Activated naive CD4-positive, alpha-beta T cell treated with anti-CD3 and anti-CD28 coated beads, Interleukin-2, amount 50 U/mL, for 72 hours (primary cell): ENCODE measurements at places on chromosomes 12 and 14. TPM values are rescaled to one million over a fixed set of nuclear protein-coding genes. Genes with fewer than 3 reads are reported as not detected.

DNA sequence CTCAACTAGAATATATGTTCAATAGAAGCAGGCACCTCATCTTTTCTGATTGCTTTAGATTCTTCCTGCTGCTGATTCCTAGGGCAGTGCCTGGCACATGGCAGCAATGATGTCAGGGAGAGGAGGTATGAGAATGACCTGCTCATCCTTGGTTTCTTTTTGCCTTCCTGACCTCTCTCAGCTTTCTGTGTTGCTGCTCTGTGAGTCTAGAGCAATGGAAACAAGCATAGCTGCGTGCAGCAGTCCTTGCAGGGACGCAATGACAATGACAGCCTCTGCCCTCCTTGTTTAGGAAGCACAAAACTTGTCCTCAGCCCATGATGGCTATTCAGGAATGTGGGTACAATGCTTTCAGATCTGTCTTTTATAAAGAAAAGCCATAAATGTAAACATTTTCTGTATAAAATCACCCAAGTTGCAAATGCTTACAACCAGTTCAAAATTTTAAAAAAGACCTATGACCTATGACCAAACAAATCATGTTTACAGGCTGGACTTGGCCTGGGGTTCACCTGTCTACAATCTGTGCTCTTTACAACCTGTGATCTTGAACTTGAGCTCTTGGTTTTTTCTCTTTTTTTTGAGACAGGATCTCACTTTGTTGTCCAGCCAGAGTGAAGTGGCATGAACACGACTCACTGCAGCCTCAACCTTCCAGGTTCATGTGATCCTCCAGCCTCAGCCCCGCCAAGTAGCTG lies 549.4 kb upstream of the ATP2B1 start:
- no peak for DNase-seq

GRCh38 chr12:16435875-16436554 lies 88.6 kb downstream of the MGST1 start:
- DNase-seq, result no peak

DNA sequence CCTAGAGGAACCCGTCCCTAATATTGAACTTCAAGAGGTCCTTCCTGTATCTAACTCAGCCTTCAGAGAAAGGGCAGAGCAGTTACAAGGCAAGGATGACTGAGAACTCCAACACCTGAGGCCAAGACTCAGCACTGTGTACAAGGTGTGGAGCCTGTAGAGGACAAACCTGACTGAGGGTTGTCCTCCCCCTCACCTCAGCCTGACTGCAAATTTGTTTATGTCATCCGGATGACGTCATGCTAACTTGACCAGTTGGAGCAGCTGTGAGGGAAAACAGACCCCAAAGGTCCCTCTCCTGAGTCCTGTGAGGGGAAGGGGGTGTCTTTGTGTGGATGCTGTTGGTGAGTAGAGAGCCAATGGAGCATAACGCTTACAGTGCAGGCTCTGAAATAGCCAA lies 4.3 kb downstream of the CRACR2A start:
- DNase-seq, result no peak

- DNase-seq, result no peak
Observed at GRCh38 chr14:104925214-104925854, 655 bp downstream of the PLD4 start.

GRCh38 chr12:26809611-26810285 lies 23.2 kb downstream of the ITPR2 start:
- no peak for DNase-seq

The PTCSC3 gene
- total RNA-seq, result not detected

DNA sequence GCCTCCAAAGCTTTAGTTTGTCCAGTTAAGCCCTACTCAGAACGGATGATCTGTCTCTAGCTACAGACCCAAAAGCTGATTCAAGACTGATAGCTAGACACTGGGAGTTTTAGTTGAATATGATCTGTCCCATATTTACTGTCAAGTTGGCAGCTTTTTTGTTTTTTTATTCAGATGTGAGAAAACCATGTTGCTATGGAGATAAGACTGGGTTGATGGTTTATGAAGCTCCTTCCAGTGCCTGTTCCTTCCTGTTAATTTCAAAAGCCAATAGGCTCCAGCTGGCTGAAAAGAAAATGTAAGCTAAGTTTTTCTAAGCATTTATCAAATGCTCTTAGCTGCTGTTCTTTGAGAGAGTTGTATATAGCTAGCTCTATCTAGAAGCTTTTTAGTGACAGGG lies 4.7 kb downstream of the DYNLL1 start:
- DNase-seq, result no peak

- DNase-seq, result no peak
Observed at GRCh38 chr14:101078170-101078891, 174.8 kb upstream of the RTL1 start.

- DNase-seq, result no peak
Observed at GRCh38 chr14:68513838-68514607, 278.8 kb downstream of the ZFP36L1 start.

The TMEM63C gene
- 0.32 TPM for total RNA-seq

GRCh38 chr14:68675233-68675577 lies 117.7 kb downstream of the ZFP36L1 start:
- no peak for DNase-seq

- DNase-seq, result no peak
Observed at GRCh38 chr12:109625131-109625559, 51.6 kb downstream of the MVK start.

- DNase-seq, result no peak
Observed at GRCh38 chr14:99273766-99274345, 1.9 kb upstream of the BCL11B start.

DNA sequence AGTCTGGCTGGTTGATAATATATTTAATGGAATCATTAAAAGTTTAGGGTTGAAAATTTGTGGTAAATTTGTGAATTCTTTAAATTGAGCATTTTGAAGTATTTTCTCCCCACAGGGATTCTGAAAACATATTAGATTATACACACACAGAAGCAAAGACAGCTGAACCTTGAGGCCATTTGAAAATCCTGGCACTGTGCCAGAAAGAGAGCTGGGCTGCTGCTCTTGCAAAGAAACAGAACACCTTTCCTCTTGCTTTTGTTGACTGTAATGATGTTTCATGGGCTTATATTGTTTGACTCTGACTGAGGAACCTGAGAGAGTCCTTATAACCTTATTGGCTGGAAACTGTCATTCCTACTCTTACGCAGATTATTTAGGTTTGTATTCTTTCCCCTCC lies 4.8 kb downstream of the RNF34 start:
- no peak for DNase-seq

The VDR gene
- 133 TPM for total RNA-seq

DNA sequence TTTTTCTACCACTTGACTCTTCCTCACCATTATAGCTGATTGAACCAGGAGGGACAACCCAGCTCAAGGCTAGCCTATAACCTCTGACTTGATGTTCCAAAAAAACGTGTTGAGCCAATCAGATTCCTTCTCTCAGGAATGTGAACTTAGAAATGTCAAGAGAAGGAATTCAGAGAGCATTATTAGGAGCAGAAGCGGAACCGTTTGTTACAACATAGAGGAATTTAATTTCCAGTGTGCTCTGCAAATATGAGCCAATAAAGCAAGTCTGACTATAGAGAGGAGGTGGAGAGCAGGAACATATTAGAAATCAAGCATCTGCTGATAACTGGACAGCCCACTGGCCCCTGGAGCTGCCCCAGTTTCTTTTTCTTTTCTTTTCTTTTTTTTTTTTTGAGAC lies 15.3 kb upstream of the PELI2 start:
- DNase-seq, result no peak

DNA sequence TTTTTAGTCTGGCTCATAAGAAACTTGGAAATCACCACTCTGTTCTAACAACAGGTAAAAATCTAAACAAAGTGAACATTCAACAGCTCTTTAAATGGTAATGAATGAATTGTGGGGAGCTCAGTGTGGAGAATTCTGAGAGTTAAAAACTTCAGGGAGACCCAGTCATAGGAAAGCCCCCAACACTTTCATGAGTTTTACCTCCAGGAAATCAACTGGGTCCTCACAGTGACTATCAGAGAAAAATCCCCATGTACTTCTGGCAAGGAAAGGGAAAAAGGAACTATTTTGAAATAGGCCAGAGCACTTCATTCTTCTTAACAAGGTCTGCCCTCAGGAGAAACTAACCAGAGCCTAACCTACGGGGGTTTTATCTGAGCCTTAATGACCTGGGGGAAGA lies 134.7 kb downstream of the CMAS start:
- DNase-seq, result no peak

The ASB2 gene
- total RNA-seq, result 12.9 TPM

The TAS2R31 gene
- total RNA-seq, result 4.4 TPM

The MAP3K9 gene
- 8.7 TPM for total RNA-seq

The PTGR2 gene
- 9.6 TPM for total RNA-seq

GRCh38 chr14:52355526-52355925 lies 41.4 kb downstream of the PTGER2 start:
- no peak for DNase-seq

DNA sequence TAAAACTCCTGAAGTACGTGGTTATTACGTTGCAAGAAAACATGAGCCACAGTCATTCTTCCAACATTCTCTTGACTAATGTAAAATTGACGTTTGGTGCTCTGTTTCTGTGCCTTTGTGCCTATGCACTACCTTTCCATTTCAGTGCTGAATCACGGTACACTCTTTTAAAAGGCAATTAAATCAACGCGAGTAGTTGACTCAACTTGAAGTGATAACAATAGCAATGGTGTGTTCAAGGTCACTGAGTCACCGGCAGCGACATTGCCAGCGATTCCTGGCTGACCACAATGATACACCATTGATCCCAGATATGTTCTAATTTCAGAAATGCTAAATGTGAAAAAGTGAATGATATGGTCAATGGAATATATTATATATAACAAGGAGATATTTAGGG lies 17.8 kb downstream of the AK7 start:
- DNase-seq, result no peak

DNA sequence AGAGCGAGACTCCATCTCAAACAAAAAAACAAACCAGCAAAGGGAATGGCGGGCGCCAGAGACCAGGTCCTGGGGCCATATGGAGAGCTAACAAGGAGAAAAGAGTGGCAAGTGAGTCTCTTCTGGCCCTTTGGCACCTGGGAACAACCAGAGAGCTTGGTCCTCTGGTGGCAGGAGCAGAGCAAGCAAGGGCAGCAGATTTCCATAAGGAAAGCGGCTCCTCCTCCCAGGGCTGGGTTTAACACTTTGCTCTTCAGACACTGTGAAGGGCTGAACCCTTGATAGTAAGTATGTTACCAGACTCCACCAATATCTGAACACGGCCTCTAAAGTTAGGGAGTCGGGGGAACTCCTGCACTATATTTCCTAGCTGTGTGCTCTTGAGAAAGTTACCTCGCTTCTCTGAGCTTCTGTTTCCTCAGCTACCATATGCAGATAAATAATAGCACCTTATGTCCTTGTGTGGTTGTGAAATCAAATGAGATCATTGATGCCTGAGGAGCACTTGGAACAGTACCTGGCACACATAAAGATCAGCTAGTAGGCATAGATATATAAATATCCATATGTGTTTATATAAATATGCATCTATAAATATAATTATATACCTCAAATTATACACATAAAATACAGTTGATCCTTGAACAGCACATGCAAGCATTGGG lies 33.4 kb upstream of the PLEKHG6 start:
- DNase-seq, result no peak

DNA sequence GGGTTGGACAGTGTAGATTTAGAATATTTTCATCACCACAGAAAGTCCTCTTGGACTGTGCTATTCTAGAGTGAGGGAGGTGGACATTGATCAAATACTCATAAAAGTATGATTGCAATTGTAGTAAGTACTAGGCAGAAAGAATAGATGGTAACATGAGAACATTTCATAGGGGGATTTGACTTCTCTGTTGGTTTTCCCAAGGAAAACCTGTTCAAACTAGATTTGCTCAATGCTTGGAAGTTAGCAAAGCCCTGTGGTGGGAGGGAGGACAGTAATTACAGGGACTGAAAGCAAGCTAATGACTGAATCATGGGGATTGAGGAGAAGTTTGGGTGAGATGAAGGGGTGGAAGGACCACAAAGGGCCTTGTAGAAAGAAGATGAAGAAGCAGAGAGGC lies 24.4 kb upstream of the EID3 start:
- no peak for DNase-seq

DNA sequence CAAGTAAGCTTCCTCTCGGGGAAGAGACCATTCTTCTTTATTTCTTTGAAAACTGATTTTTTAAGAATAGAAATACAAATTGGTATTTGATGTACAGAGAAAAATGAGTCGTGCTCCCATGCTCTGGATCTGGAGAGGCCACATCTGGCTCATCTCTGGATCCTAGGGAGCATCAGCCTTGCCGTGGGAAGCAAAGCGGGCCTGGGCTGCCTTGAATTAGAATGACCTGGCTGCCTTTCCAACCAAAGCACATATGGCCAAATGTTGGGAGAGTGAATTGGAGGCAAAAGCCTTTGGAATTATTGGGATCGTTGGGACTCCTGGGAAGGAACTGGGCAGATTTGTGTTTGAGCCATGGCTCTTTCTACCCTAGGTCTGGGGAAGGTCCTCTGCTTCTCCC lies 80.0 kb downstream of the SLC25A47 start:
- DNase-seq, result no peak

DNA sequence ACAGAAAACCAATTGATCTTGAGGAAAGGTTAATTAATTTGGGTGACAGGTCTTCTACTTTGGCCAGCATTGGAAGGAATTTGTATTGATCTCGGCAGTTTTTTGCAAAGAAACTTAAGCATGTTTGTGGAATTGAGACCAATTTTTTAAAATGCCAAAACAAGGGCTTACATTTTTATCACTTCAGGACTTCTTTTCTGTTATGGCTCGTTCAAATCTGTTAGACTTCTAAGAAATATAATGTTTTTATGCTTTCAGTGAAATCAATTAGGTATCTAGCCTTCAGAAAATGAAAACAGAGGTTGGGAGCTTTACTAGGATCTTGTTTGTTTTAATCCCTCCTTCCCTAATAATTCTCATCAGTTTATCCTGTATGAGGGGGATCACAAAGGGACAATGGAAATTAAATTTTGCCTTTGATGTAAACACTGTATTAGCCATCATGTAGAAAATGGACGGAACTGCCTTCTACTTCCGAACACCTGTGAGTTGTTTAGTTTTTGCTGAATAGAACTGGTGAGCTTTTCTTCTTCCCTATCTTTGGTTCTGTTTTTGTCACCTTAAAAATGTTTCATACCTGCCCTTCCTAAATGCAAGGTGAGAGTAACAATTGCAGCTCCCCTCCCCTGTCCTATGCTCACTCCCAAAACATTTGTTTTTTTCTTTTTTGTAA lies 7.8 kb downstream of the FOXA1 start:
- no peak for DNase-seq

The SOX5 gene
- 1.1 TPM for total RNA-seq

- DNase-seq, result no peak
Observed at GRCh38 chr14:91348845-91349465, 68.7 kb downstream of the CCDC88C start.

- no peak for DNase-seq
Observed at GRCh38 chr12:108905725-108906124, 25.8 kb downstream of the DAO start.

DNA sequence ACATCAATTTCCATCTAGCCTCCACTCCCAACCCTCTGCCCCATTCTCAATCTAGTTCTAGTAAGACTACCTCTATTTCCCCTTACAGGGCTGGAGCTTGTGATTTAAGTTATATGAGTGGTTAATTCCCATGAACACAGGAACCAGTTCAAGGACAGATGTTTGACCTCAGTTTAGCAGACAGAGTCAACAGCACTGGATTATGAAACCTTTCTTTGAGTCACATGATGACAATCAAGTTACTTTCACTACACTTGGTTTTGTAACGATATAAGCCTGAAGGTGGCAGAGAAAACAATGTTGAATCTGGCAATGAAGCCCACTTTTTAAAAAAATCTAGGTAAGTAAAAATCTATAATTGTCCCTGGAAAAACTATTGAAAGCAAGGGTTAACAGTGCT lies 1646.2 kb upstream of the FLRT2 start:
- DNase-seq, result no peak
